Effector CD4-positive, alpha-beta T cell (primary cell): ENCODE measurements at places on chromosomes 7 and 10.

DNA sequence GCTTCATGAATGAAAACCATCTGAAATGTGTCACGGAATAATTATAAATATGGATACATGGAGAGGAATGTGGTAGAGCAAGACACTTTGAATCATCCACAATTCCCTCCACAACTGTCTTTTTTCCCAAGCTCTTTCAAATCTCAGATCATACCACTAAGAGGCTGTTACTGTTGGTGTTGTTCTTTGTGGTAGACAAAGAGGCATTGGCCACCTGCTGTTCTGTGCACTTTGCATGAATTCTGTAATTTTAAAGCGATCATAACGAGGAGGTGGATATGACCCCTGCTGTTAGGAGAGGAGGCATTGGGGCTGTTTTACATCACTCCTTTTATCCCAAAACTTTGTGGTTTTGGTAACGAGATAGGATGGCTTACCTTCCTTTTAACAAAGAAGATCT, 141.2 kb upstream of the KLF6 start:
- no peak for DNase-seq

DNA sequence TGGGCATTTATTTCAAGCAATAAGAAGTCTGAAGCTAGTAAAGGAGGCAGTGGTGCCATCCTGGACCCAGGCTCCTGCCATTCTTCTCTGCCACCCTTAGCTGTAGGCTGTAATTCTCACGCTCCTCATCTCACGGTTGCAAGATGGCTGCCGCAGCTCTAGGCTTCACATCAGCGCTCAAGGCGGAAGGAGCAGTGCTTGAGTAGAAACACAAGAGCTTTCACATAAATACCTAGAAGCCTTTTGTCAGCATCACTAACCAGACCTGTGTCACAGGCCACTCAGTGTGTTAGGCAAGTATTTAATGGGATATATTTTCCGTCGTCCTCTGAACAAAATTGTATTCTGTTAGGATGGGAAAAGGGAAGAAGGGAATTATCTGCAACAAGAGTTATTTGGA, 118.9 kb upstream of the KLF14 start:
- DNase-seq, result no peak

- DNase-seq, result peak; percentile 61
These were observed 2.3 kb upstream of the NOS3 start for GRCh38 chr7:150988230-150989226.

GRCh38 chr7:42694894-42695507, 216.9 kb downstream of the C7orf25 start:
- no peak for DNase-seq

DNA sequence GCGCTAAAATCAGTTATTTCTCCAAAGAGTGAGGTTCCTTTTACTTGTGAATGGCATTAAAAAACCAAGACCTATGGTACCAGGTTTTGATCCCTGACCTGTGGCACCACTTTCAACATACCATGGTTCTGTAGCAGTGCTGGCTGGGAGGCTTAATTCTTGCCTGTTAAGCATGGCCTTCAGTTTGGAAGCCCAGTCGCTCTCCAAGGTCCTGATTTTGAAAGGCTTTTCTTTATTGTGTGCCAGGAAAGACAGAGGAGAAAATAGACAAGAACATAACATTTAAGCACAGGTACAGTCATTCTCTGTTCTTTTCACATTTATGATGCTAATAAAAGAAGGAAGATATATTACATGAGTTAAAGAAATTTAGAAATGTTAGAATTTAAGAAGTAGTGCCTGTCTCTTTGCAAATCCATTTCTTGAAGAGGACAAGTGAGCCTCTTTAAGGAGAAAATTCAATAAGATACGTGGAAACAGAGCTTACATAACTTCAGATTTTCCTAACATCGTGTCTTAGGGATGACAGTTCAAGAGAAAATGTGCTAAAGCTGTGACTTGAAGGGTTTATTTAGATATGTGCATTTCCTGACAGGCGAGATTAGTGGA, 357.6 kb downstream of the DPP6 start:
- DNase-seq, result no peak

- DNase-seq, result no peak
These were observed 324.8 kb downstream of the DNAJB6 start for GRCh38 chr7:157661611-157661975.

- DNase-seq, result no peak
These were observed 216.1 kb upstream of the PRPS1L1 start for GRCh38 chr7:18243731-18244130.

- no peak for DNase-seq
These were observed 83.3 kb upstream of the PDZD8 start for GRCh38 chr10:117458571-117458970.

GRCh38 chr7:101633511-101633910, 4.4 kb upstream of the MYL10 start:
- DNase-seq, result no peak

DNA sequence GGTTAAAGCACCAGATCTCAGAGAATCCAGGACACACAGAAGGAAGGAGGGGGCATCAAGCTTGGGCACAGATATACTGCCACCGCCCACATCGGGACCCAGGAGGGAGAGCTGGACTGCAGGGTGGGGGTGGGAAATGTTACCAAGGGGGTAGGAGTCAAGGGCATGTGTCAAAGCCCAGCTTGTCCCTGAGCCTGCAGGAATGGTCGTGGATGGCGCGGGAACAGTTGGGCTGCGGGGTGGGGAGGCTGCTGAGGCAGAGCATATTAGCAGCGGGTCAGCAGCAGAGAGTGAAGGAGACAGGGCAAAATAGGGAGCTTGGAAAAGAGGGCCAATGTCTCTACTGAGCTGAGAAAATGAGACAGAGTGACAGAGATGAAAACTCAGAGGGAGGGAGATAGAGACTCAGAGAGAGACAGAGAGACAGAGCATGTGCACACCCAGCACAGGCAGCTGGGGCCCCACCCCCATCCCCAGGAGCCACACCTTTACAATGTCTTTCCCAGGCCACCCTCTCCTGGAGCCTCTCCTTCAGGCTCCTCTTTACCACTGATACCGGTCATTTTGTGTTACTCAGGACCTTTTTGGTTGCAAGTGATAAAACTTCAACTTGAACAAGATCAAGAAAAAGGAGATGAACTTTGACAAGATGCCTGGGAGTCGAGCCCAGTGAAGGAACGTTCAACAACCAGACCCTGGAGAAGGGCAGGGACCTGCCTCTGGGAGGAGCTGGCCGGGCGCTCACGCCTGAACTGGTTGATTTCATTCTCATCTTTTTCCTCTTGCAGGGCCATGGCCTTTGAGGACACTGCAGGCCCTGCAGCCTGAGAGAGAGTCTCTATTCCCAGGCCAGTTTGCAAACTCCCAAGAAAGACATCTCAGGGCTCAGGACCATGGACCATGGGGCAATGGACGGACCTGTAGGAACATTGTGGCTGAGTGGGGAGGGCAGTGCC, 50.0 kb downstream of the AOC1 start:
- no peak for DNase-seq

DNA sequence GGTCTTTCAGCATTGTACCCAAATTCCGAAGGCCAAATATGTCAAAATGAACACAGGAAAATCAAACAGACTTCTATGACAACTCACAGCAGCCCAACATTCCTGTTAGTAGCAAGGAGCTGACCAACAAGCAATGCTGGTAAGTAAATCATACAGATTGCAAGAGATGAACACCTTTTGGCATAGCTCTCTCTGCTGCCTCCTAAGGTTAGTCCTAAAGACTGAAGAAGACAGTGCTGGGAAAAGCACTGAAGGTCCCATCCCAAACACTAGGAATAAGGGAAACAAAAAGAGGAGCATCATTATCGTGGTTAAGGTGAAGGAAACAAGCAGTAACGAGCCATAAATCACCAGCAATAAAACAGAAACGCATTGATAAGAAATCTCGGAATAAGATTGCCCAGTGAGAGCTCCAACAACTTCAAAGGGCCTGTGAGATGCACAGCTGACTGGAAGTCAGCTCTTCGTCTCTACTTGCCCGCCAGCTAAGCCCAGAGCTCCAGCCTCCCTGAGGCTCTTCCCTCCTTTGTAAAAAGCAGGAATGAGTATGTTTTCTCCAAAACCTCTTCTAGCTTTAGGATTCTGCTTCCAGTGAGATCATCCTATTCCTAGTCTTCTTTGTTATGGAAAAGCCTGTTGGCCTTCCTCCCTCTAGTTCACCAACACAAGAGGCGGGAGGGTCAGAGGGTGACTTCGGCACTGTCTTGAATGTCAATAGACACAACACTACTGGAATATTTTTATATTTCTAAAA, 15.3 kb downstream of the NUDT5 start:
- DNase-seq, result no peak

DNA sequence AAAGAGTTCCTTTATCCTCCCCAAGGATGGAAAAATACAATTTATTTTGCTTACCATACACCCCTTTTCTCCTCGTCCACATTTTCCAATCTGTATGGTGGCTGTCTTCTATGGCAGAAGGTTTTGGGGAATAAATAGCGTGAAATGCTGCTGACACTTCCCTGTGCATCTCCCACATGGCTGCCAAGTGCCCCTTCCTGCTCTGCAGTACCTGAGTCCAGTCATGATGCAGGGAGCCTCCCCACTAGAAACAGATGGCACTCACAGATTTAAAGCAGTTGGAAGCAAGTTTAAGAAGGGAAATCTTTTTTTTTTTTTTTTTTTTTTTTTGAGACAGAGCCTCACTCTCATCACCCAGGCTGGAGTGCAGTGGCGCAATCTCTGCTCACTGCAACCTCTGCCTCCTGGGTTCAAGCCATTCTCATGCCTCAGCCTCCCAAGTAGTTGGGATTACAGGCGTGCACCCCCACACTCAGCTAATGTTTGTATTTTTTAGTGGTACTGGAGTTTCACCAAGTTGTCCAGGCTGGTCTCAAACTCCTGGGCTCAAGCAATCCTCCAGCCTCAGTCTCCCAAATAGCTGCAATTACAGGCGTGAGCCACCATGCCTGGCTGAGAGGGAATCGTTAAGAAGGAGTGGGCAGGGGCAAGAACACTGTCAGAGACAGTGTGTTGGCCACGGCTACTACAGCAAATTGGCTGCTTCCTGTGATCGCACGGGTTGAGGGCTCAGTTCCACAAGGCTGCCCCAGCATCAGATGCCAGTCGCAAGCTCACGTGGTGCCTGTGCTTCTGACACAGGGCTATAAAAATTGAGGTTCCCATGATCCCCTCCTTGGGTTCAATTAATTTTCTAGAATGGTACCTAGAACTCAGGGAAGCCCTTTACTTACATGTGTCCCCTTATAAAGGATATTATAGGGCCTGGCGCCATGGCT, 5.3 kb upstream of the PILRA start:
- DNase-seq, result no peak

- no peak for DNase-seq
These were observed 2.3 kb downstream of the ABCB1 start for GRCh38 chr7:87598234-87599009.

DNA sequence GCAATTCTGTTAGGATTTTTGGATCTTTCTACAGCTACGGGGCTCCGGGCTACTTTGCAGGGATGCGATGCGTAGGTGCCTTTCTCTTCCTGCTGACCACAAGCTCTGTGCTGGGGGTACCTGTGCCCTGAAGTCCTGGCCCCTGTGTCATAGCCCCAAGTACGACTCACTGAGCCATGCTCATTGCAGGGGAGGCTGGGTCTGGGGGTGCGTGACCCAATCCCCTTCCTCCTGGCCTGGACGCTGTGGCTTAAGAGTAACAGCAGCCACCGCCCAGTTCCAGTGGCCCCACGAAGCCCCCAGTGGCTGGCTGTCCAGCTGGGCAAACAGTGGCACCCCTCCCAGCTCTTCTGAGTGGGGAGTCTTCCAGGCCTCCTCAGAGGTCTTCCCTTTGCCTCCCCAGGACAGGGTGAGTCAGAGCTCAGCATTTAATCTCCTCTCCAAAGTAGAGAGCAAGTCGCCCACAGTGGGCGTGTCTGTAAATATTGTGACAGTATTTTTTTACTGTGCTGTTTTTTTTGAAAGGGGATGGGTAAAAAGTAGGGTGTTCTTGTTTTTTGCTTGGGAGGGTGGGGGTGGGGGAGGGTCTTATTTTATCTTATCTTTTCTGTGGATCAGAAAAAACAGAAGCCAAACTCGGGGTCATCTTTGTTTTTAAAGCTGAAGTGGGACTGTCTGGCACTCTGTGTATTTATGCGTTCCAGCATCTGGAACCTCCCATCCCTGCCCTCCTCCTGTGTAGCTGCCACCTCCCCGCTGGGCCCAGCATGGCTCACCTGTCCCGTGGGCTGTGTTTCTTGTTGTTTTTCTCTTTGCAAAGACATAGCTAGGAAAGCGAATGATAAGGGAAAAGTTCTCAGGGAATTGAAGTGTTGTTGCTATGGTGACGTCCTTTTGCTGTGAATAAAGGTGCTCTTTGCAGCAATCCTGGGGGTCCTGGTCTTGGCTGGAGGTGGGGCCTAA, 8.2 kb downstream of the LFNG start:
- peak; percentile 58 for DNase-seq

- no peak for DNase-seq
These were observed 128.9 kb downstream of the MTPAP start for GRCh38 chr10:30219971-30220751.

- no peak for DNase-seq
These were observed 82.0 kb upstream of the PDZD8 start for GRCh38 chr10:117457071-117457810.

GRCh38 chr10:31758495-31758894, 170.1 kb downstream of the ARHGAP12 start:
- DNase-seq, result no peak

DNA sequence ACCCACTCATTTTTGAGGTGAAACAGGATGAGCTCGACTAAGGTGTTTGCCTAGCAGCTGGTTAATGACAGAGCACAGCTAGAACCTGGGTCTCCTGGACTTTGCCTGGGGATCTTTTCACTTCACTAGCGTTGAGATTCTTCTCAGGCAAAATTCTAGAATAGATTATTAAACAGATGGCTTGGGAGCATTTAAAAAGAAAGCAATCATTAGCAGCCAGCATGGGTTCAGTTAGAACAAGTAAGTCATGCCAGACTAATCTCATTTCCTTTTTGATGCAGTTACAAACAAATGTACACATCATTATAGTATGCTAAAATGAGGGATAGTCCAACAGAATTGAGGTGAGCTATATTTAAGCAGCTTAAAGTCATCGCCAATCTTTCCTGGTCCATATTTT, 291.3 kb upstream of the MYO3A start:
- DNase-seq, result no peak

DNA sequence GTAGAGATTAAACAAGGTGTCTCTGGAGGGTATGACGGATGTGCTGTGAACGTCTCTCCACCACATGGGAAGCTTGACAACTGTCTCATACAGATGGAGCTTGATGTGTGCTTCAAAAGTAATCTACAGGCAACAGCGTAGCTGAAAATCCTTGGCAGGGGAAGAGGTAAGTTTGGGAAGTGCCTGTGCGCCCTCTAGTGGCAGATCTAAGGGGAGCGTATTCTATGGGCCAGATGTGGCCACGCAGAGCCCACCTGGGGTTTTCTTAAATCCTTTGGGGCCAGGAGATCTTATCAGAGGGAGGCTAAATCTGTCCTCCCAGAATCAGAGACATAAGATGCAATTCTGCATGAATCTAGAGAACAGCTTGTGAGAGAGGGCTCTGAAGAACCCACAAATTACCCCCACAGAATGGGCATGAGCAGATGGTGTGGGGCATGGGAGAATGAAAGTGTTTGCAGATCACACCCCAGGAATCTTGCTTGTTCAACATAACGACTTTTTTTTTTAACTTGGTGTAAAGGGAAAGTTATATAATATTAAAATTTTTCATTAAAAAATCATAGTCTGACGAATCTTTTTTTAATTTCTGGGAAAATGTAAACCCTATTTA, 91.2 kb upstream of the MPP7 start:
- peak; percentile 49 for DNase-seq

GRCh38 chr7:39952803-39953202, 2.7 kb downstream of the CDK13 start:
- no peak for DNase-seq

- no peak for DNase-seq
These were observed 78.7 kb downstream of the PIP4K2A start for GRCh38 chr10:22635650-22636049.

GRCh38 chr10:115063701-115064658, 29.2 kb upstream of the ATRNL1 start:
- no peak for DNase-seq

GRCh38 chr10:106577266-106577665, 587.2 kb downstream of the SORCS1 start:
- no peak for DNase-seq
